ENCODE measurements at places on chromosomes 1 and 21.
A peak's percentile ranks its signal among the peaks of the same experiment; 100 is the strongest.

DNA sequence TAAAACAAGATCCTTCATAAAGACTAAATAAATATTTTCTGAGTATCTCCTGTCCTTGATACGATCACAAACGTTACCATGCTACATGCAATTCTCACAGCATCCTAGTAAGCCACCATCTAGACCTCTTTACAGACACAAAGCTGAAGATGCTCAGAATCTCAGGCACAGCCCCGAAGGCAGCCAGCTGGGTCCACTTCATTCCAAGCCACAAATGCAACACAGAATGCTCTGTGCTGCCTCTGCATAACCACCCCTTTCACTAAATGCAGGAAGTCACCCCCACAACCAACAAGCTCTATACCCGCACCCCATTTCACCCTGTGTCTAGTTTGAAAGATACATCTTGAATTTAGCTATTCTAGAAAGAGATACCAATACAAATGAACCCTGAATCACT is 12.9 kb downstream of the RCAN1 start:
- no peak for DNase-seq

DNA sequence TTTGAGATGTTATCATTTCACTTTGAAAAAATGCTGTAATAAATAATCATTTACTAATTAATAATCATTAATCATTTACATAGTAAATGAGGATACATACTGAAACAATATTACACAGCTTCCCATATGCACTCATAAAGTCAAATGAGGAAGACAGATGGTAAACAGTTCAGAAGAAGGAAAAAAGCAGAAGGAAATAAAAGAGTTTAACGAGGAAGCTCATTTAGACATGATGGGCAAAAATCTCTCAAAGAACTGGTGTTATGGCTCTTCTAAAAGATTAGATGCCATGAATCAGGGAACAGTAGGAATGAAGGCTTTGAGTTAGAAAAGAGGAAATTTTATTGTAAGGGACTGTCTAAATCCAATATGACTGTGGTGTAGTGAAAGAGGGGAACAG is 347.6 kb downstream of the PTPRC start:
- no peak for DNase-seq

DNA sequence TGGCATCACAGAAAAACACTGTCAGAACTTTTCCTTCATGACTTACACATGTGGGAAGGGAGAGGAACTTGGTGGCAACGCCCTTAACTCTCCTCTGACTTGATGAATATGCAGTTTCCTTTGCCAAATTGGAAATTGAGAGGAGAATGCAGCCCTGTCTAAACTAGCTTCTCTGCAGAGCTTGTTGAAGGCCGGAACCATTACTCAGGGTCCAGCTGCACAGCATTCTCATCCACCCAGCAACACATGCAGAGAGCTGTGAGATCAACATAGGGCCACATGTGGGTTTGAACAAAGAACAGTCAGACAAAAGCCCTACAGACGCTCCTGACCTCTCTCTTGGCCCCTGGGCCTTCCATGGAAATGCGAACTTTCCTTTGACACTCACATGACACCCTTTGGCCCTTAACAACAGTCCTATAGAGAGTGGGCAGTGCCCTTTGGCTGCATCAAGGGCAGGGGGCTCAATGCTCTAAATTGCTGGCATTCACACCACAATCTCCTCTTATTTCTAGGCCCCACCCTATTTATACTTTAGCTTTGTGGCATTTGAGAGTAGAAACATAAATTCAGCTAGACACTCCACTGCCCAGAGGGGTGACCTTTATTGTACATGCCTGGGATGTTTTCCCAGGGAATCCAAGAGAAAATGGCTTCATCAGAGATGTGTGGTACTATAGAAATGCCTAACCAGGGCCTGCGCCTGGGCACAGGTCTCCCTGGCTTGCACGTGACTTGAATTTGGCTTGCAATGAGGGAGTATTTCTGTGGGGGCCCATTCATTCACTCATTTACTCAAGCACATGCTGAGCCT is 64.4 kb downstream of the CDC7 start:
- no peak for DNase-seq

DNA sequence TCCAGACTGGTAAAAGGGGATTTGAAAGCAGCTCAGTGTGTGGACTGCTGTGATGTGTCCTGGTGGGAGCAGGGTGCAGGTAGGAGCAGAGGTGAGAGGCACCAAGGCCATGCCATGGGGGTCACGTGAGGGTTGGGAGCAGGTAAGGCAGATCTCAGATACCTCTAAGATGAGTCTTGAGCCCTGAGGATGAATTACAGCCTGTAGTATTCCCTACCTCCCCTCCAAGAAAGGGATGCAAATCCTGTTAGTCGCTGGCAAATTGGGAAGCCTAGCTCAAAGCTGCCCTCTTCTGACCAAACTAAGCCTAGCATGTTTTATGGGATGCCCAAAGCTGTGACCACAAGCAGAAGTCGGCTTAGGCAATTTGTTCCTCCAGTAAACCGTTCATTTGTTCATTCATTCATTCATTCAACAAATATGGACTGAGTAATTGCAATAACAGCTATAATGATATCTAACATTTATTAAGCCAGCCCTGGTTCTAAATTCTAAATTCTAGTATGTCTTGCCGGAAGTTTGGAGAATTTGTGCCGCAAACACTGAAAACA is 3.9 kb upstream of the NUAK2 start:
- DNase-seq, result peak; percentile 48

GRCh38 chr1:26541816-26542711 is 12.5 kb downstream of the RPS6KA1 start:
- DNase-seq, result peak; percentile 85

DNA sequence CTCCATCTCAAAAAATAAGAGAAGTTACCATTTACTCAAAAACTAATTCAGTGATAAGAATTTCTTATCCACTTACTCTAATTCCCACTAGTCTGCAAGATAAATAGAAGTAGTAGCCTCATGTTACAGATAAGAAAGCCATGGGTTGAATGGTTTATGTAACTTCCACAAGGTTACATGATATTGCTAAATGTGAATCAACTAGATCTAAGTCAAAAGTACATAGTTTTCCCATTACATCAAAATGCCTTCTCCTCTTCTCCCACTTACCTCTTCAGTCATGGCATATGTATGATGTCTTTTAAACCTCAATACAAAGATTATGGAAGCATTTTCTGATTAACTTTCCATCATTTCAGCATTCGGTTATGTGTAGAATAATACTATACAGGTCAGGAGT is 108.5 kb downstream of the ASH1L start:
- DNase-seq, result no peak

- no peak for DNase-seq
These were observed 124.4 kb upstream of the BARHL2 start for GRCh38 chr1:90841473-90841872.

DNA sequence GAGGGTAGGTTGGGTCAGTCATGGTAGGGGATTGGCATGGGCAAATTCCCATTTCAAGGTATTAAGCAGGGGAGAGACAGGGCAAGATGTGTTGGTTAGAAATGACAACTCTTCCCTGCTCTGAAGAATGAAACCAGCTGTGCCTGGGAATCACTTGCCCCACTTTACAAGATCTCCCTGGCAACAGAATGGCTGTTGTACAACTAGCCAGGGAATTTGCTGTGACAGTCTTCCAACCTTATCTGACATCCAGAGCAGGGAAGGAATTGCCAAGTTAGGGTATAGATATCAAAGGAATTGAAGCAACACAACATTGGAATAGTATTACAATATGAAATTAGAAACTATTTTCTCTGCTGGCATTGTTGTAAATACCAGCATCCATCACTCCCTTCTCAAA is 154.7 kb downstream of the CACNA1E start:
- DNase-seq, result no peak

GRCh38 chr1:9482403-9482802 is 56.9 kb upstream of the SLC25A33 start:
- no peak for DNase-seq

DNA sequence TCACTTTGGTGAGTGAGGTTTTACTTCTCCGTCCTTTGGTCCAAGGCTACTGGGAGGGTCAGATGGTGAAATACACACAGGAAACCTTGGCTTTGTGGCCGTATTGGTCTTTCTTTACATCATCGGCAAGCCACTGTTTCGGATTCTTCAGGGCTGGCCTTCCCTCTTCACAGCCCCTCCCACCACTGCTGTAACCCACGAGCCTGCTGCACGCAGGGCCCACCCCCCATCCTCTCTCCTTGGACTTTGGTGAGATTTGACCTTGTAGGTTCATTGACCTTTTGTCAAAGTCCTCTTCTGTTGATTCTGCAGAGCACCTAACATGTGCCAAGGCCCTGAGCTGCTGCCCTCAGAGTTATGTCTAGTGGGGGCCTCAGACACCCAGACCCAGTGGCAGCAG is 328.6 kb downstream of the CAMTA1 start:
- no peak for DNase-seq

DNA sequence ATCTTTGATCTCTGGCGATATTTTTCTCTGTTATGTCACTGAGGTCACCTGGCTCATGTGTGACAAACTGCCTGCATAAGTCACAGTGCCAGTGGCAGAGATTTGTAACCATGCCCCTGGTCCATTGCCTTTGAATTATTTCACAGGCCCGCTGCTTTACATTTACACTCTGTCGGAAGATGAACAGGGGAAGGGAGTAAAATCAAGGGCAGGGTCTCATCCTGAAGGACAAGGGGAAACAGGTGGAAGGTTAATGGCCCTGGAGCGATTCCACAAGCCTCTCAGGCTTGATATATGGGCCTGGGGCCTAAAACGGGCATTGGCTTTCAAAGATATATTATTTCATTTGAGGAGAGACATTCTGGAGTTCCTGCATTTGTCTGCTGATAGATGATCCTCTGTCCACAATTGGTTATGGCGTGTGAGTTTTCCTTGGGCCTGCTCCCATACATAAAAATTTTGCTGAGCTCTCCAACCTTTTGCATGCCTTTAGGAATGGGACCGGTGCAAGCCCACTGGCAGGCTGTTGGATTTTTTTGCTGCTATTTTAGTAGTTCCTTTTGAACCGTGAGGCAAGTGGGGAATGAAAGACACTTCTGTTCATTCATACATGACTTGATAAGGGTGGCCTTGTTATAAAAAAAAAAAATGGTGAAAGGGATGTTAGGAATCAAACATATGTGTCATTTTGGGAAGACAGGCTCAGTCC is 51.9 kb downstream of the NR5A2 start:
- no peak for DNase-seq
